ENCODE measurements at places on chromosomes 6 and 20.

- no peak for DNase-seq
These were observed 16.9 kb downstream of the SYTL3 start for GRCh38 chr6:158666628-158667359.

- no peak for DNase-seq
These were observed 125.1 kb upstream of the SOX4 start for GRCh38 chr6:21468461-21468860.

DNA sequence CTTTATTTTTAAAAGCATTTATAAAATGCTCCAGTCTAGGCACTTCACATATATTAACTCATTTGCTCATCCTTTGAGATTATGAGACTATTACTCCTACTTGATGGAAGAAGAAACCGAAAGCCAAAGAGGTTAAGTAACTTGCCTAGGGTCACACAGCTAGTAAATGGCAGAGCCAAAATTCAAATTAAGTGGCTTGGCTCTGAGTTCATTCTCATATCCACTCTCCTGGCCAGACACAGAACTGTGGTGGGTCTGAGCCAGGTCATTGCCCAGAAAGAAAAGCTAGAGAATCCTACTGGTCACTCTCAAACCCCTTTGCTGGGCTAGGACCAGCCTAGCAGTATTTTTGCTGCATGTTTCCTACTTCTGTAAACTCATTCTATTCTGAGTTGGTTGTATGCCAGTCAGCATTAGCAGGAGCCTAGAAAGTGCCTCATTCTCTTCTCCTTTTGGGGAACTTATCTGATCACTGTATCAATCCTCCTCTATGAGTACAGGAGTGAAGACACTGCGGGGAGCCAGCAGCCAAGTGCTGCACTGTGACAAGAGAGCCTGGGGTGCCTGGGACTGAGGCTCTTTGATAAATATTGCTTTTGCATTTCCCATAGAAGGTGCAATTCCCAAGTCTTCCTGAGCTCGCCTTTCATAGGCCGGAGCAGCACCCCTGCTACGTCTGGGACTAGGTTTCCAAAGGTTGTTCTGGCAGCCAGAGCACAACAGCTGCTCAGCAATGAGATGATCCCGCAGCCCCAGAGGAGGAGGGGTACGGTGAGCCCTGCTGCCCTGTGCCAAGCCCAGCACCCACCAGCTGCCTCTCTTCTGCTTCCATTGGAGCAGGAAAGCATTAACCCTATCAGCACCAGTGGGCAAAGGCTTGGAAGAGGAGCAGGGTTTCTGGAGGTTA, 728.3 kb downstream of the MAFB start:
- peak; percentile 45 for DNase-seq

- no peak for DNase-seq
These were observed 50.8 kb downstream of the BCAS4 start for GRCh38 chr20:50845566-50846215.

DNA sequence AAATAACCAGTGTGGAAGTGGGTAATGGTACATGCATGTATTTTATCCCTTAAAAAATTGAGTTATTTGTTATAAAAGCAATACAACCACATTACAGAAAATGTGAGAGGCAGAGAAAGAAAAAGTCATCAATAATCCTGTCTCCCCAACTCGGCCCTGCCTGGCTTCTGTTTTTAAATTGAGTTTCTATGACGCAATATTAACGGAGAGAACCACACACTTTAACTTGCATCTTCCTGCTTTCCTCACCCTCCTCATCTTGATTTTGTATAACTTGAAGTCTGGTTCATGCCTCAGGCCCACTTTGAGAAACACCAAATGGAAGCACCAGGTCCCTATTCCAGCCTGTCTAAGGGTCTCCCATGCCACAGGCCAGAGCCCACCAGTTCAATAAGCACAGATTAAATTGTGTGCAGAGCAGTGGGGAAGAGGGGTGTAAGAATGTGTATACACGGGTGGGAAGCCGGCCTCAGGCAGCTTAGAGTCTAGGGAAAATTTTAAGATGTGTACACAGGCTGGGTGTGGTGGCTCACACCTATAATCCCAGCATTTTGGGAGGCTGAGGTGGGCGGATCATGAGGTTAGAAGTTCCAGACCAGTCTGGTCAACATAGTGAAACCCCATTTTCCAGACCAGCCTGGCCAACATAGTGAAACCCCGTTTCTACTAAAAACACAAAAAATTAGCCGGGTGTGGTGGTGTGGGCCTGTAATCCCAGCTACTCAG, 15.9 kb downstream of the KCNK5 start:
- no peak for DNase-seq

DNA sequence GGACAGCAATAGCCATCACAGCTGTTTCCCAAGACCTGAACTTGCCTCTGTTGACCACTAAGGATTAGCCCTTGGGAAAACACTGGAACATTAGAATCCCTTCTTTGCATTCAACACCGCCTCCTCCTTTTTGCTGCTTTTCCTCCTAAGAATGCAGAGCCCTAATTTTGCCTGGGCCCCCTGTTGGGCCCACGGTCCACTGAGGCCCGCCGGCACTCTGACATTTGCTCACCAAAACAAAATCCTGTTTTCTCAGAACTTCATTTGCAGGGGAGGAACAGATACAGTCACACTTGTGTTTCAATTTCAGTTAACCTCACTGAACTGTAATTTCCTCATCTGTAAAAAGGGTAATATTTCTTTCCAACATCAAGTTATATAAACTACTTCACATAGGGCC, 116.0 kb upstream of the JARID2 start:
- no peak for DNase-seq

DNA sequence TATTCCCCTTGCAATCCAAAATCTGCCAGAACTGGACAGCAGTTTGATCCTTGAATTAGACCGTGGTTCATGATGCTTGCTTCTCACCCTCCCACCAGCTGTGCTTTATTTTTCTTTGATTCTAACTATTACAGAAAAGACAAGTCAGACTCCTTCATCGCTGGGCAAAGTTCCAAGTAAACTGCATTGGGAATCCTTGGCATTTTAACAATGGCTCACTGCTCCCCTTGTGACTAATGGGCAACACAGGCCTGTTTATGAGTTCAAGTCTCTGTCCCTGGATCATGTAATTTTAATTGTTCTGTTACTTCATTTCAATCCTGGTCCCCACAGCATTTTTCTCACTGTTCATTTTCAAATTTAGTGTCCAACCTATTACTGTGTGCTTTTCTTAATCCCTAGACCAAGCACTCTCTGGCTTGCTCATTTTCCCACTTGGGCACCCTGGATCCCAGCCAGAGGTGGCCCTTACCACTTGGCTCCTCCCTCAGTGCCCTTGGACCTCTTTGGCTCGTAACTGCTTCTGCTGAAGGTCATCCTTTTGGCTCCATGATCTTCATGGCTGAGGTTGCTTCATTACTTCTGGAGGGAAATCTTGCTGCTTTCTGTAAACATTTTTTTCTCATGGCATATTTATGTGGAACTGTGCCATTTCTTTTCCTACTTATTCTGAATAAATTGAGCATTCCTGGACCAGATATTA, 32.8 kb downstream of the PSMB9 start:
- DNase-seq: no peak

GRCh38 chr6:6747371-6747770, 158.9 kb downstream of the LY86 start:
- no peak for DNase-seq

DNA sequence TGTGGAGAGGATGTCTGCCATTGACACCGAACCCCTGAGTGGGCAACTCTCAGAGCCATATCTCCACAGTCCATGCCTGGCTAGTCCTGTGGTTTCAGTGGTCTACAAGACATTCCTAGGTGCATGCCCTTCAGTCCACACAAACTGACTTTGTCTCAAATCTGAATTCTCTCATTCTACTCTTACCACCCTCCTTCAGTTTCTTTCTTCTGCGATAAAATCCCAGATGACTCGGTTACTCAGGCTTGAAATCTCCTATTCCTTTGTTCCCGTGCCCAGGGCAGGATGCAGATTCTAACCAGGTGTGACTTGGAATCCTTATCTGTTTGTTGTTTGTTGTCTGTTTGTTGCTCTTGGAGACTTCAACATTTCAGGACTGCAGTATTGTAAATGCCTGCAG, 9.3 kb downstream of the CDS2 start:
- DNase-seq: no peak
